Activated CD4-positive, alpha-beta T cell treated with anti-CD3 and anti-CD28 coated beads for 48 hours (primary cell): ENCODE measurements at places on chromosomes 3 and 15.
A peak's percentile ranks its signal among the peaks of the same experiment; 100 is the strongest.

- no peak for DNase-seq
Measured at GRCh38 chr3:48709051-48709461, 8.0 kb downstream of the IP6K2 start.

DNA sequence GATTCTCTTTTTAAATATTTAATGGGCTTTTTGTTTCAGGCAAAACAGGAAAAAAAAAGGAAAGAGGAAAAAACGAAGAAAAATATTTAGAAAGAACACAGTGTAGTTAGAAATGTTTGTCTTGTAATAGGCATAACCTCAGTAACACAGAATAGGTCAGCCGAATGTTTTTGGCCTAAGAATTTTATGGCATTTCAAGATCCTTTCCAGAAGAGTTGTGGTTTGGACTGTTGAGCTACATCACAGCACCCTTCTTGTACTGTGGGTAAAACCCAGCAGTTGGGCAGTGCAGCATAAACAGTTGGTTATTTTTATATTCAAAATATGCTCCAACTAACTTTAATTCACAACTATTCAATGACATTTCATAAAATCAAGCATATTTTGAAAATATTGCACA, 474.4 kb upstream of the AGTR1 start:
- no peak for DNase-seq

GRCh38 chr15:89148126-89148525, 59.9 kb downstream of the ABHD2 start:
- DNase-seq, result no peak

DNA sequence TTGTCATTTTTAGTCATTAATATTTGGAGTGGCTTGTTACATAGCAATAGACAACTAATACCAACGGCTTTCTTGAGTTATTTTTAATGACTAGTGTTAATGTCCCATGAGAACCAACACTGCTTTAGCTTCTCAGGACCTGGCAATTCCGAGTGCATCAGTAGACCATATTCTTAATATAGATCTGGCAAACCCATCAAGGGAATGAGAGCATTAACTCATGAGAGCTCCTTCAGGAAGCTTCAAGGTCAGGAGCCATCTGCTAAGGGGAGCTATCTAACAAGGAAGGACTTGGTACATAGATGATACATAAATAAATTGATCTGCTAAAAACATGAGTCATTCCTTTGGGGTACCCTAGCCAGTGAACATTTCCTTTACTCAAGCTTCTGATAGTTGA, 122.6 kb upstream of the EPHA3 start:
- no peak for DNase-seq

GRCh38 chr3:52518723-52519444, 14.8 kb downstream of the NT5DC2 start:
- DNase-seq, result peak; percentile 19
